ENCODE measurements at places on chromosomes 7 and 10.

- no peak for DNase-seq
These were observed 75.9 kb upstream of the ZNF746 start for GRCh38 chr7:149573519-149573918.

- no peak for DNase-seq
These were observed 103.9 kb downstream of the LRRC4 start for GRCh38 chr7:127927348-127927696.

DNA sequence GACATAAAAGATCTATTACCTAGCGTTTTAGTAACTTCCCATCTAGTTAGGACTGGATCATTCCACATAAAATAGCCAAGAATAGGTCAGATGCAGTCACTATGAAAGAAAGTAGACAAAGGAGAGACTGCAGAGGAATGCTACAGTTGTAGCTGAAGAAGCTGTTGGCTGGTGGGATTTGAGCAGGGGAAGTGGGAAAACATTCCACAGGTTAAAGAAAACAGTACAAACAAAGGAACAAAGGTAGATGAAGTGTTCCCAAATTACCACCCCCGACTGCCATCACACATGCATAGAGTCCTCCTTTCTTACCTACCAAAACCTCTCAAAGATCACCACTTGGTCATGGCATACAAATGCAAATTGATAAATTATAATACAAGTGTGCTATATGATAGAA is 41.8 kb downstream of the DLD start:
- no peak for DNase-seq

GRCh38 chr10:43669386-43669785 is 20.7 kb upstream of the ZNF32 start:
- DNase-seq: no peak

GRCh38 chr10:69842020-69842419 is 40.3 kb downstream of the COL13A1 start:
- no peak for DNase-seq

DNA sequence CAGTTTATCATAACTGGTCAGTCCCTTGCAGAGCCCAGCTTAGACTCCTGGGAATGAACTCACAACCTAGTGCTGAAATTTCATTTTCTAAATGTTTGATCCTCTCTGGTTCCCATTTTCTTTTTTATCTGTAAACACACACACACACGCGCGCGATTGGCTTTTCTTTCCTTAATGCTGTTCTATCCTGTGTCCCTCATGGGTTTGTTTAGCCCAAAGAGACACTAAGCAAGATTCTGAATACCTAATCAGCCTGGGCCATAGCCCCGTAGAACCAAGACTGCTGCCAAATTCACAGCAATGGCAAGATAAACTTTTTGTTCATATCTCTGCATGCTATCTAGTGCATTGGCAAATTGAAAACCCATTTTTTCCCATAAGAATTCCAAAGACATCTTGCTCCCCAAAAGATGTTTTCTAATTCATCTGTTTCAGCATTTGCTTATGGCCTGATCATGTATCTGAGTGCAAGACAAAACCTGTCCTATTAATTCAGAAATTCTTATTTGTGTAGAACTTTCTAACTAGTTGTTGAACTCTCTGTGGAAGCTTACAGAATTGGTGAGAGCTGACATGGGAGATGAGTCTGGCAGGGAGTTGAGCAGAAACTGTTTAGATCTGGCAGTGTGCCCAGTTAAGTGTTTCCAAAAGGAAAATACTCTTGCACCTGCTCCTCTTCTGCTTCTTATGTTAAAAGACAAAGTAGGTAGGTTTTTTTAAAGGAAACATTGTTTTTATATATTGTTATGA is 1.8 kb upstream of the IFIT1 start:
- DNase-seq: no peak

DNA sequence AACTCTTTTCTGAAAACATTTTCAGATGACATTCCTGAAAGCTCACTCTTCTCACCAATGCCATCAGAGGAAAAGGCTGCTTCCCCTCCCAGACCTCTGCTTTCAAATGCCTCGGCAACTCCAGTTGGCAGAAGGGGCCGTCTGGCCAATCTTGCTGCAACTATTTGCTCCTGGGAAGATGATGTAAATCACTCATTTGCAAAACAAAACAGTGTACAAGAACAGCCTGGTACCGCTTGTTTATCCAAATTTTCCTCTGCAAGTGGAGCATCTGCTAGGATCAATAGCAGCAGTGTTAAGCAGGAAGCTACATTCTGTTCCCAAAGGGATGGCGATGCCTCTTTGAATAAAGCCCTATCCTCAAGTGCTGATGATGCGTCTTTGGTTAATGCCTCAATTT is 16.5 kb downstream of the ANLN start:
- DNase-seq: no peak

GRCh38 chr7:112449353-112449752 is 907 bp upstream of the IFRD1 start:
- peak; percentile 29 for DNase-seq

DNA sequence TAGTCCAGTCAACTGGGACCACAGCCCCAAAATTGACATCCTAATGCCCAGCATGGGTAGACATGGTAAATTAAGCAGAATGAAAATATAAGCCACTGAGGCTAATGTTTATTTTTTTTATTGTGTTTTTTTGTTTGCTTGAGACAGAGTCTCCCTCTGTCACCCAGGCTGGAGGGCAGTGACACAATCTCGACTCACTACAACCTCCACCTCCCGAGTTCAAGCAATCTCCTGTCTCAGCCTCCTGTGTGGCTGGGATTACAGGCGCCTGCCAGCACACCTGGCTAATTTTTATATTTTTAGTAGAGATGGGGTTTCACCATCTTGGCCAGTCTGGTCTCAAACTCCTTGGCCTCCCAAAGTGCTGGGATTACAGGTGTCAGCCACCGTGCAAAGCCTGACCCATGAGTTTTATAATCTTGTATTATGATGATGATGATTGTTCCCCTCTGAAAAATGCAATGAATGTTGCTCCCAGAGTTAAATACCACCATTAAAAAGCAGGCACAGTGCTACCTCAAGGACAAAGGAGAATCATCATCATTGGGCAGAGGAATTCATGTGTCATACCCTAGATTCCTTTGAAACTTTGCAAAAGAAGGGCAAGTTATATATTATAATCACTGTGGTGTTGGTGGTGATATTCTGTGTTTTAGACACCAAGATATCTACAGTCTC is 228.0 kb downstream of the PARD3 start:
- no peak for DNase-seq

DNA sequence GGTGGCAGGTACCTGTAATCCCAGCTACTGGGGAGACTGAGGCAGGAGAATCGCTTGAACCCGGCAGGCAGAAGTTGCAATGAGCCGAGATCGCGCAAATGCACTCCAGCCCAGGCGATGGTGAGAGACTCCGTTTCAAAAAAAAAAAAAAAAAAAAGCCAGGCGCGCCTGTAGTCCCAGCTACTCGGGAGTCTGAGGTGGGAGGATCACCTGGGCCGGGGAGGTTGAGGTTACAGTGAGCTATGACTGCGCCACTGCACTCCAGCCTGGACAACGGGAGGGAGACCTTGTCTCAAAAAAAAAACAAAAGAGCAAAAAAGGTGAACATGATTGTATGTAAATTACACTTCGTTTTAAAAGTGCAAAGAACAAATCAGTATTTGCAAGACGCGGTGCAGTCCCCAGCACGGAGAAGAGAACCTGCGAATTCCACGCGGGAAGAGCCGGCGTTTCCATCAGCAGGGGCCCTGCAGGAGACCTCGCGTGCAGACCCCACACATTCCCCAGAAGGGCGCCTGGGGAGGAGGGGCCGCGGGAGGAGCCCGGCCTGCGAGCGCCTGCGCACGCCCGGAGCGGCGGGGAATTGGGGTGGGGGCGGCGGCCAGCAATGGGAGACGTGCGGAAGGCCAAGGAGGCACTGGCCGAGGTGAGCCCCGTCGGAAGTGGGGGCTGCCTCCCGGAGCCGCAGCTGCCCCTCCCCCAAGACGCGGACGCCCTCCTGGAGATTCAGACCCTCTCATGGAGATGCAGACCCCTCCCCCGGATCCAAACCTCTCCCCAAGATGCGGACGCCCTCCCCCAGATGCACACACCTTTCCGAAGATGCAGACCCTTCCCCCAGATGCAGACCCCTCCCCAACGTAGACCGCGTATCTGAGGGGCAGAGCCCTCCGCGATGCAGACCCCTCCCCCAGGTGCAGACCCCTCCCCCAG is 16.7 kb upstream of the SUN1 start:
- no peak for DNase-seq

GRCh38 chr7:2203766-2204300 is 28.9 kb downstream of the MAD1L1 start:
- DNase-seq: no peak

DNA sequence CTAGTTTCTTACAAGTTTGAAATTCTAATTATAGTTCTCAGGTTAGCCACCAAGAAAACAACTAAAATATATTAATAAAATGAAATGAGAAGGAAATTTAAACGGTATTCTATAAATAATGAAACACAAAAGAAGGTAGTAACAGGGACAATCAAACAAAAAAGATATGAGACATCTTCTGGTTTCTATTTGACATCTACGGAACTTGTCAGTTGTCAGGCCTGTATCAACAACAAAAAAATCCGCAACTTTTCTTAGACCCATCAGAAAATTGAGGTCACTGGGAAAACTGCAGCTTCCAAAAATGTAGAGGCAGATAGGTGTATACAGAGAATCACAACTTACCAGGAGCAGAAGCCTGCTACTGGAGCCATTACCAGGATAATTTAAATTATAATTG is 70.6 kb downstream of the ZPBP start:
- DNase-seq: no peak

- DNase-seq: no peak
These were observed 26.0 kb downstream of the SLC29A3 start for GRCh38 chr10:71344993-71345480.

GRCh38 chr7:38878694-38879457 is 30.1 kb downstream of the VPS41 start:
- no peak for DNase-seq

GRCh38 chr7:75817116-75817515 is 3.5 kb upstream of the CCL24 start:
- DNase-seq: no peak

DNA sequence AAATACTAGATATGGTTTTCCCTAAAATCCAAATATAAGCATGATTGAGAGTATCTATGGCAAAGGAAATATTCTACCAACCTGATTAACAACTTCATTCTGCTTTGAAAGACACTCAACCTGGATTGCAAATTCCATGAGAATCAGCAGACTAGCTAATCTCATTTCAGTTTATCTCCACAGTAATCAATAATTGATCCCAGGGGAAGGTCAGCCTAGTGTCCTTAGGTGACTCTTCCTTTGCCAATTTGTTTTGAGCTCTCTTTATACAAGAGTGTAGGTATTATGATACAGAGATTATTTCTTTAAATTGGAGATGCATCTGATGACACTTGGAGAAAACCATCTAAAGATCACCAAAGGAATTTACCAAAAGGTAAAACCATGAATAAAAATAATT is 100.3 kb downstream of the GRM8 start:
- no peak for DNase-seq

- no peak for DNase-seq
These were observed 17.2 kb downstream of the SAP25 start for GRCh38 chr7:100556541-100556940.

DNA sequence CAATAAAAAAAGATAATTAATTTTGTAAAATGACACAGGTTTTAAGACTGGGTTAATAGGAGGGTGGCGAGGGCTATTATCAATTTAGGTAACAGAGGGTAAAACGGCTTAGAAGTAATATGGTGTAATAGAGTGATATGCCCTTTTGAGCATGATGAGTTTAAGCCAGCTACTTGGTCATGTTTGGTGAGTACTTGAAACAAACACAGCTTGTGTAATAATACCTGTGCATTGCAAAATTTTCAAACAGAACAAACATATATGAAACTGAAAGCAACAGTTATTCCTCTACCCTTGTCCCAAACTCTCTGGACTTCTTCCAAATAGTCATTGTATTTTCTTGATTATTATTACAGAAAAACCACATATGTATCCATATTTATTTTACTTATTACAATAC is 241.7 kb downstream of the MAGI2 start:
- no peak for DNase-seq

- no peak for DNase-seq
These were observed 31.8 kb downstream of the GSTO2 start for GRCh38 chr10:104300736-104301292.

DNA sequence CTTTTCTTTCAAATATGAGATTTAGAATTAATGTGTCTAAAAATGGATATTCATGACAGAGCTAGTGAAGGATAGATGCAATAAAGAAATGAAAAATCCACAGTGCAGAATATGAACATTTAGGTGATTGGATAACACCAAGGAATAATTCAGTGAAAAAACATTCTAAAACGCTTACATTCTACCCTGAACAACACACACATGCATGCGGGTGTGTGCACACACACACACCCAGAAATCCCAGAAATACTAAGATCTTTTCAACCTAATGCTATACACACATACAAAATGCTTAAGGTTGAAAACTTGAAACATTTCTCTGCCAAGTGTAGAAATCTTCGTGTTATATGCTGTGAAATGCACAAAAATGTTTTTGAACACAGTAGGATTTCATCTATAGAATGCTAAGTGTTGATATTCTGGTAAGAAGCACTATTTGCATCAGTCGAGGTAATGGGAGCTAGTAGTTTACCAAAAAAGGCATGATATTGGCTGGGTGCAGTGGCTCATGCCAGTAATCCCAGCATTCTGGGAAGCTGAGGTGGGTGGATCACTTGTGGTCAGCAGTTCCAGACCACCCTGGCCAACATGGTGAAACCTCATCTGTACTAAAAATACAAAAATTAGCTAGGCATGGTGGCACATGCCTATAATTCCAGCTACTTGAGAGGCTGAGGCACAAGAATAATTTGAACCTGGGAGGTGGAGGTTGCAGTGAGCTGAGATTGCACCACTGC is 600.6 kb downstream of the PHTF2 start:
- DNase-seq: no peak

GRCh38 chr10:86815035-86815617 is 58.7 kb downstream of the BMPR1A start:
- no peak for DNase-seq

DNA sequence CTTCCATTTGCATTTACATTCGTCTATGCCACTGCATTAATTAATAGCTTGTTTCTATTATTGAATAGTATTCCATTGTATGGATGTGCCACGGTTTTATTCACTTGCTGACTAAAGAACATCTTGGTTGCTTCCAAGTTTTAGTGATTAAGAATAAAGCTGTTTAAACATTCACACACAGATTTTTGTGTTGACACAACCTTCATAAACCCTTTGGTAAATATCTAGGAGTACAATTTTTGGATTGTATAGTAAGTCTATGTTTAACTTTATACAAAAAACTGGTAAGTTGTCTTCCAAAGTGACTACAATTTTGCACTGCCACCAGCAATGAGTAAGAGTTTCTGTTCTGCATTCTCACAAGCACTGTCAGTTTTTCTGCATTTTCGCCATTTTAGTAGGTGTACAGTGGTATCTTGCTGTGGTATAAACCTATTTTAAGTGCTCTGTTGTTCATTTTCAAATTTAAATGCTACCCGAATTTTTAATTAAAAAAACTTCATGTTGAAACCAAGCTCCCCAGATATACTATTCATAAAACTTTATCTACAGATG is 121.4 kb downstream of the RNF133 start:
- DNase-seq: no peak

DNA sequence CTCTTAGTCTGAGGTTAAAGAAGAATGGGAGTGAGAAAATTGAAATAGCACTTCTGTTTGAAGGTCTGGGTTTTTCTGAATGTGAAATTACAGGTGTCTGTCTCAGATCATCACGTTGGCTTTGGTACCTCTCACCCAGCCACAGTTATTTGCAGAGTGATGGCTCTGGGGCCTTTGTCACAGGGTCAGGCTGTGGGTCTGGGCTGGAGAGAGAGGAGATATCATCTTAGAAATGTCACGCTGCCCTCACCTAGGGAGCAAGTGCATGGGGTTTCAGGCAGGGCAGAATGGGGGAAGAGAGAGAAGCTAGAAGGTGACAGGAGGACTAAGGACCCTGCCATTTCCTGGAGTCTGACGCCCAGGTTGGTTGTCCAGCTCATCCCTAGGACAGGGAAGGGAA is 127.2 kb downstream of the CFAP58 start:
- DNase-seq: no peak

All from stimulated activated CD4-positive, alpha-beta T cell treated with anti-CD3 and anti-CD28 coated beads, Interleukin-12 subunit alpha, Interleukin-12 subunit beta, amount 100 ng/mL, for 48 hours (primary cell).